ENCODE measurements at places on chromosomes 3 and 15.

- no peak for DNase-seq
Measured at GRCh38 chr15:81312790-81313543, 11.0 kb downstream of the STARD5 start.

DNA sequence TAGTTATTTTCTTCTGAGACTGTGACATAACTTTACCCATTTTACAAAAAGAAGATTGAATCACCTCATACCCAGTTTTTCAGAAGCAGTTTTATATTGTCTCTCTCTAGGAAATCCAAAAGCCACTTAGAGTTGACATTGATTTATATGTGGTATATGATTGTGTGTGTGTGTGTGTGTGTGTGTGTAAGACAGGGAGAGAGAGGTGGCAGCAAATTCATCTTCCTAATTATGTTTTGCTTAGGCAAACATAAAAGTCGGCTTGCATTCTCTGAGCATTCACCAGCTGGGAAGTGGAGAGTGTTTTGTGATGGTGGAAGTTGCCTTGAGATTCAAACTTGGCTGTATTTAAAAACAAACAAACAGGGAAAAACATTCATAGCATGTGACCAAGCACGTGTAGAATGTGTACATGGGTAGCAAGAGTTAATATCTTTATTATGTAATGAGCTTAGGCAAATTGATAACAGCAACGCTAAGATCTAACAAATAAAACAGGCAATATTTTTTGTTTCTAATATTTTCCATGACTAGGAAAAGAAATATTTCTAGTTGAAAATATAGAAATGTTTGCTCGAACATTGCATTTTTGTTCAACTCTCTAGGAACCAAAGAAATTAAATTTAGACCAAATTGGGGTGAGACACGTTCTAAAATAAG is 64.4 kb upstream of the IGF1R start:
- no peak for DNase-seq

DNA sequence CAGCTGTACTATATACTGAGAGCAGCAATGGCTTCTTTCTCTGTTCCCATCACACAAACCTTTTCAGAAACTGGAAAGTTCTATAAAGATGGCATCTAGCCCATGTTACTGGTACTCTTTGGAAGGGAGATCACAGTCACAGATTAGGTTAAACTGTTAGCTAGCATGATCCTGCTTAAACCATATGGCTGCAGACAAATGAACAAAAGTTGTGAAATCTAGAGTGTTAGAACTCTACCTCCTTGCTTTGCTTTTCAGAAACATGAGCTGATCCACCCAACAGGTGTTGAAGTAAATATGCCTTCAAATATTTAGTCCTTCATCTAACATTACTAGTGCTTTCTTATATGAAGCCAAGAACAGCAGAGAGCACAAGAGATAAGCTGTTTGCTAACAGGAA is 102.6 kb downstream of the SNRK start:
- no peak for DNase-seq

DNA sequence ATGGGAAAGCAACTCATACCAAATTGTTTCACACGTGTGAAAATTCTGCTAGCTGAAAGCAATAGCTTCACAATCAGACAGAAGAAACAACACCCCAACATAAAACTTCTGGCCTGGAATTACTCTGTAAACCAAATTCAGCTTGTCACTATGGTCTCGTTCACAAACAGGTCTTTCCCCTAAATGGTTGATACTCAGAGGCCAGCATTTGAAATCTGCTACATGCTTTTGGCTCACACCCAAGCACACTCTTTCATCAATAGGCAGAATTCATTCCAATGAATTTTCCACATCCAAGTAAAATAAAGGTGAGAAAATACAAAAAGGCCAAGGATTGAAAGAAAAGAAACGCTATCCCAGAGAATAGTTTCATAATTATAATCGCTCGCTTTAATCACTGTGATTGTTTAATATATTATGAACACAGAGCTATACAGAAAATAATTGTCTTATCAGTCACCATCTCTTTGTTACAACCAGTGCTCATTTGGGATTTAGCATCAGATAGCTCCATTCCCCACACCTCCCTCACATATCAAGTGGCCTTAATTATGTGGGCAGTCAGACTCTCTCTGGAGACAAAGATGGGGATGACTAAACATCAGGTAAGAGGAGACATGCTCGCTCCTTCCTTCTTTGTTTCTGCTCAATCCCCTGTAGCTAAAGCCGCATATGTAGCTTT is 503.8 kb upstream of the ARRDC4 start:
- DNase-seq: no peak

GRCh38 chr15:42364529-42364928 is 5.2 kb downstream of the CAPN3 start:
- no peak for DNase-seq

DNA sequence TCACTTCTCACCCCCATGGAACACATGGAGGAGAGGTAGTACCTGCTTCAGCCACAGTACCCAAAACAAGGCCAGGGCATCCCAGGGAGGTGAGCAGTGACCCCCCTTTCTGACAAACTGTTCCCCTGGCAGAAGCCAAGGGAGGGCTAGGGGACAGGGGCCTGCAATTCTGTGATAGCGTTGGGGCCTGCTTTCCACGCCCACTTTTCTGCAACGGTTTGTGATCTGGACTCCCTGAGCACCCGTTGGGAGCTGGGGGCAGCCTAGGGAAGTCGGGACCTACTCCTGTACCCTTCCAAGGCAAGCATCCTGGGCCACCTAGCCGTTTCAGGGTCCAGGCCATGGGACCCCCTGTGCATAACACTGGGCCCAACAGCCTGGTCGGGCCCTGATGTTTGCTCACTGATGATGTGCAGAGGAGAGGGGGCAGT is 996 bp upstream of the DNAJA4 start:
- no peak for DNase-seq

- DNase-seq: no peak
Measured at GRCh38 chr15:68191555-68191954, 13.6 kb downstream of the CALML4 start.

DNA sequence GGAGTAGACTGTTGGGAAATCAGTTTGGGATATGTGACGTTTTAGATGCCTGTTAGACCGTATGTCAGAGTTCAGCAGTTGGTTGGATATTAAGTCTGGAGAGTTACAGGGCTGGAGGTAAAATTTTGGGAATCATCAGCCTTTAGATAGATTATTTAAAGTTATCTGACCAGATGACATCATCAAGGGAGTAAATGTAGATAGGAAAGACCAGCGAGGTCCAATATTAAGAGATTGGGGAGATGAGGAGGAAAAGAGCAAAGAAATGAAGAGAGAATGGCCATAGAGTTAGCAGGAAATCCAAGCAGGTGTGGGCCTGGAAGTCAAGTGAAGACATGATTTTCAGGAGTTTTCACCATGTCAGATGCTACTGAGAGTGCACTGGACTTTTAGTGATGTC is 3.1 kb downstream of the NDUFB4 start:
- DNase-seq: no peak

DNA sequence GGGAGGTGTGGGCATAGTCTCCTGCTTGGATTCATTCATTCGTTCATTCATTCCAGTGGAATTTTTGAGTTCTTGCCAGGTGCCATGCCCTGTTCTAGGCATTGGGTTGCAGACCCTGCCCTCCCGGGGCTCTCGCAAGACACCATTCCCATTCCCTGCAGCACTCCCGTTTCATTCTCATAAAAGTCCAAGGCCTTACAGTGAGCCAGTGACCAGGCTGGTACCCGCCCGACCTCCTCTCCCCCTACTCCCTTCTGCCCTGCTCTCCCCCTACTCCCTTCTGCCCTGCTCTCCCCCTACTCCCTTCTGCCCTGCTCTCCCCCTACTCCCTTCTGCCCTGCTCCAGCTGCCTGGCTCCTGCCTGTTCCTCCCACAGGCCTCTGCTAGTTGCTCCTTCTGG is 41.9 kb downstream of the AMOTL2 start:
- no peak for DNase-seq
